SHP77 (cell line): ENCODE measurements at places on chromosomes 3 and 15.

DNA sequence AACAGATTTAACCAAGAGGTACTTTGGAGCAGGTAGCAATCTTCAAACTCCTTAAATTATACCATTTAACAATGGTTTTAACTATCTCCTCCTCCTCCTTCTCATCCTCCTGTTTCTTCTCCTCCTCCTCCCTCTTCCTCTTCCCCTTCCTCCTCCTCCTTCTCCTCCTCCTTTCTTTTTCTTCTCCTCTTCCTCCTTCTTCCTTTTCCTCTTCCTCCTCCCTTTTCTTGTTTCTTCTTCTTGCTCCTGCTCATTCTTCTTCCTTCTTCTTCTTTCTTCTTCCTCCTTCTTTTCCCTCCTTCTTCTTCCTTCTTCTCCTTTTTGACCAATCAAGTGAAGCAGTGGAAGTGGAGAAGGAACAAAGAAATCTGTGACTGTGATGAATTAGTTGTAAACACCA, 14.1 kb downstream of the PATL2 start:
- DNase-seq, result no peak

GRCh38 chr15:58522865-58523264, 91.1 kb downstream of the LIPC start:
- no peak for DNase-seq

DNA sequence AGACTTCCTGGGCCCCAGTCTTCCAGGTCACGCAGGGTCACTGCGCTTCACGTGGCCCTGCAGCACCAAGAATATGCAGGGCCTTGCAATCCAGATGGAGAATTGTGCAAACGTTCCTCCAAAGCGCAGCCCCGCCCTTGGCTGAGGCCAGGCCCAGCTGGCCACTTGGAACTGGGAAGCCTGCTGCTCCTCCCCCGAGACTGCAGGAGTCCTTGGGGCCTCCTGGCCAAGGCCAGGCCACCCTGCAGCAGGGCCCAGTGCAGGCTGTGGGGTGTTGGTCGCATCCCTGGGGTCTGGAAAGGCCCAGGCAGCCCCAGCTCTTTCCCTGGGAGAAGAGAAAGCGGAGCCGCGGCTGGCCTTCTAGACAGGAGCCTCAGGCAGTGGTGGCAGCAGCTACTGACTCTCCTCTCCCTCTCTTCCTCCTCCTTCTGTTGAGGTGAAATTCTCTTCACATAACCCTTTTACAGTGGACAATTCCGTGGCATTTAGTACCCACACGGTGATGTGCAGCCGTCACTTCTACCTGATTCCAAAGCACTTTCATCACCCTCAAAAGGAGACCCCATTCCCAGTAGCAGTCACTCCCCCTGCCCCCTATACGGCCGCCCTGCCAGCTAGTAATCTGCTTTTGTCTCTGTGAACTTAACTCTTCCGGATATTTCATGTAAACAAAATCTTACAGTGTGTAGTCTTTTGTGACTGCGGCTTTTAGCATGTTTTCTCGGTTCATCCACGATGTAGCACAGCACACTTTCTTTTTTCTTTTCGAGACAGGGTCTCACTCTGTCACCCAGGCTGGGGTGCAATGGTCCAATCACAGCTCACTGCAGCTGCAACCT, 103.9 kb downstream of the TMEM266 start:
- peak; percentile 23 for DNase-seq

DNA sequence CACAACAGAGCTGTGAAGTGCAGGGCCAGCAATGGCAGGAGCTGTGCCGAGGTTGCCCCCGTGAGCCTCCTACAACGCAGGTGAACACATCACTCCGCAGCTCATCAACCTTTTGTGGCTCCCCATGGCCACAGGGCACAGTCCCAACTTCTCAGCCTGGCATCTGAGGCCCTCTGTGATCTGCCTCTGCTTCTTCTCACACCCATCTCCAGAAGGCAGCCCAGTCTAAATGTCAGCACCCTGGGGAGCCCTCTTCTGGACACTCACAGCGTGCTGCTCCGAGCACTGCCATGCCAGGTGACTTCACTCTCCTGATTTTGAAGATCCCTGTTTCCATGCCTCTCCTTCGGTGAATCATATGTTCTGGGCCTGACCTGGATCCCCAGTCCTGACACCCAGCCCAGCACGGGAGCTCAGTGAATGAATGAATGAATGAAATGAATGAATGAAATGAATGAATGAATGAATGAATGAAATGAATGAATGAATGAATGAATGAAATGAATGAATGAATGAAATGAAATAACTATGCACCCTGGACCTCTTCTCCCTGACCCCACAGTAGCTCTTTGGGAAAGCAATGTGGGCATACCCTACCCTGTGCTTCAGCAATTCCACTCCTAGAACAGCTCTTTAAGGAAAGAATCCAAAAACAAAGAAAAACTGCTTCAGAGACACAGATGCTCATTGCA, 17.9 kb upstream of the SKIC8 start:
- DNase-seq, result peak; percentile 24

- DNase-seq, result no peak
Observed at GRCh38 chr3:183313351-183313750, 60.3 kb downstream of the B3GNT5 start.

- DNase-seq, result no peak
Observed at GRCh38 chr3:50487181-50487580, 16.3 kb downstream of the CACNA2D2 start.

DNA sequence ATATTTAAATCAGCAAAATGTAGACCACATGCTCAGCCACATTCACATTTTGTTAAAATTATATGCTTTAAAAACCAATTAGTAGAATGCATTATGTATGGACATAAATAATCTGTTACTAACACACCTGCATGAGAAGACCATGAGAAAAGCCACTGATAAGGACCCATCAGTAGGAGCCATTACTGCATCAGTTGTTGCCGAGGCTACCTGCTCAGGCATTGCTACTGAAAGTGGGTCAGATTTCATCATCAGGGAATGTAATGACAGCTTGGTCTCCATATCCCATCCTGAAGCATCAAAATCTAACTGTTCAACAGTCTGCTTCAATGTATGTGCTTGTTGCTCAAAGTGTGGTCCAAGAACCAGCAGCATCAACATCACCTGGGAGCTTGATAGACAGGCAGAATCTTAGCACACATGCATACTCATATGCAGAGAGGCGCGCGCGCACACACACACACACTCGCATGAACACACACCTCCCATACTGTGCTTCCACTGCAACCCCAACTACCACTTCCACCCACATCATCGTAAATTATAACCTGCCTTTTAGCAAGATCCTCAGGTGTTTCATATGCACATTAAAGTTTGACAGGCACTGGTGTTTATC, 72.4 kb upstream of the FOXB1 start:
- no peak for DNase-seq

DNA sequence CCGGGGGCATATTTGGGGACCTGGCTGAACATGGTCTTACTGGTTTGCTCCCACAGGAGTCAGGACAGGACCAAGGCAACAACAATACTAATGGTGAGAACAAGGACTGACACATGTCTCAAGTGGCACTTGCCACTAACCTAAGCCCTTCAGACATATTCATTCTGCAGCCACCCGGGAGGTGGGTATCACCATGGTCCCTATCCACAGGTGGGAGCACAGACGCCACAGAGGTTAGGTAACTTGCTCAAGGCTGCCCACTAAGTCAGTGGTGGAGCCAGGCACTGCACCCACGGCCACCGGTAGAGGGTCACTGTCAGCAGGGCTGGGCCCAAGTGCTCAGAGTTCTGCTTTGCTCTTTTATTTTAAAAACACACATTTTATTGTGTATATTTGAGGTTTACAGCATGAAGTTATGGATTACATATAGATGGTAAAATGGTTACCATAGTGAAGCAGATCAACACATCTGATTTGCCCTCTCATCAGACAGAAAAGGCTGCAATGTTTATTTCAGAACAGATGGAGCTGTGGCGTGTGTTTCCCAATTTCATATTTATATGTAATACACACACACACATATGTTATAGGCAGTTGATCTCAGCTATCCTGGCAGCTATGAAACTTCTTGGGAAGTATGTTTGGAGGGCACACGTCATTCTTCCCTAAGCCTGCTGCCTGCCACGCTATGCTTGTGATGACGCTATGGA, 30.0 kb upstream of the SLC41A3 start:
- peak; percentile 22 for DNase-seq

- DNase-seq, result no peak
Observed at GRCh38 chr15:68285259-68285980, 7.9 kb downstream of the FEM1B start.

DNA sequence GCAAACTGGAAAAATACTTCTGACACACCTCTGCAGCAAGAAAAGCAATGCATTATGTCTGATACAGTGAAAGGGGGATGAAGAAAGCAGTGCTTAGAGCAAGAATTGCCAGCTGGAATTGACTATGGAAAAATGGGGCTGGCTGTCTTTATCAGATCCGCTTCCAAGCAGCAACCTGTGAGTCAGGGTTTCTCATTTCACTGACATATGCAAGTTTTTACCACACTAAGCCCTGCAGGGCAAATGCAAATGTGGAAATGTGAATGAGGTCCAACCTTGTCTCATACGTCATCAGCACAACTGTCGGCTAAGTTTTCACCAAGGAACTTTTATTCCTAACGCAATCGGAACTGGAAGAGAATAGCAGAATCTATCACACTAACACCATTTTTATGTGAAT, 172.5 kb upstream of the GADL1 start:
- no peak for DNase-seq

- peak; percentile 10 for DNase-seq
Observed at GRCh38 chr15:76057332-76058000, 2.3 kb upstream of the TMEM266 start.

GRCh38 chr15:95644100-95644875, 686.2 kb upstream of the NR2F2 start:
- DNase-seq, result no peak

DNA sequence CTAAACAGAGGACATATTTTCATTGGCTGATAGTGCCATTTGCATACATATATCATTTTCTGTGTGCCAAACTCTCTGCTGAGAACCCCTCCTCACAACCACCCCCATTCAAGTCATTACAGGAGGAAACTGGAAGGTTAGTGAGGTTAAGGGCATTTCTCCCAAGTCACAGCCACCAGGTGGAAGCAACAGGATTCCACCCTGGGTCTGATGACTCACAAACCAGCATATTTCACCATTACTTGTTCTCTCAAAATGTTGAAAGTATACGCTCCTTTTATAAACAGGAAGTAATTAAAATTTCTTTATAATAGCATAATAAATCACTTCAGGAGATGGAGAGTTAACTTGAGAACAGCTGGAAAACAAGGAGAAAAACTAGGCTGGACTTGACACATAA, 398.6 kb upstream of the WNT5A start:
- no peak for DNase-seq

DNA sequence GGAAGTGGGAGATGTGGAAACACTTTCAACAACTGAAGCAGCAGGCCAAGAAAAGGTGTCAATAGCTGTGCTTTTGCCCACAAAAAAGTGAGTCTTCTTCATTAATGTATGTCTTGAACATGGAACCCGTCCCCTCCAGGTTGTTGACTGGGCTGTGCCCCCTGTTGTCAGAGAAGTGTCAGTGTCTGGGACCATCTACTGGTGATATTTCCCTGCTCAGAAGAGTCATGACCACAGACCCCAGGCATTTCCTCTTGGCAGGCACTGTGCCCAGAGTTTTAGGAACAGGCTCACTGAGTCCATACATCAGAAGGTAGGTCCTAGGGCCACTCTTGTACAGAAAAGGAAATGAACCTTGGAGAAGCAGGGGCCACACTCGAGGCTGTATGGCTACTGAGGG, 54.8 kb upstream of the LARS2 start:
- no peak for DNase-seq

GRCh38 chr3:25663869-25664811, 567 bp downstream of the TOP2B start:
- DNase-seq, result no peak

DNA sequence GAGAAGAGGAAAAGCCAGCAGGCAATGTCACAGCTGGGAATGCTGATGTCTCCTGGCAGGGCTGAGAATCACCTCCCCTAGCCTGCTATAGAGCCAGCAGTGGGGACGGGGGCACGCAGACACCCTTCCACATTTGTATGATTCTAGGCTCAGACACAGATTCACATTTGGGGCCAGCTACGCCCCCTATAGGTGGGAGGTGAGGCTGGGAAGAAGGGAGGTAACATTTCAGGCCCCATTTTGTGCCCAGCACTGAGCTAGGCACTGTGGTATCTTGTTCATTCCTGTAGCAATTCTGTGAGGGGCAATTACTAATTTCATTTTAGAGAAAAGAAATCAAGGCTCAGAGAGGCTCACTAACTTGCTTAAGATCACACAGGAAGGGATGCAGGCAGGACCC, 15.9 kb upstream of the ACAD9 start:
- DNase-seq, result no peak

- no peak for DNase-seq
Observed at GRCh38 chr3:10551821-10552630, 46.6 kb upstream of the ATP2B2 start.

DNA sequence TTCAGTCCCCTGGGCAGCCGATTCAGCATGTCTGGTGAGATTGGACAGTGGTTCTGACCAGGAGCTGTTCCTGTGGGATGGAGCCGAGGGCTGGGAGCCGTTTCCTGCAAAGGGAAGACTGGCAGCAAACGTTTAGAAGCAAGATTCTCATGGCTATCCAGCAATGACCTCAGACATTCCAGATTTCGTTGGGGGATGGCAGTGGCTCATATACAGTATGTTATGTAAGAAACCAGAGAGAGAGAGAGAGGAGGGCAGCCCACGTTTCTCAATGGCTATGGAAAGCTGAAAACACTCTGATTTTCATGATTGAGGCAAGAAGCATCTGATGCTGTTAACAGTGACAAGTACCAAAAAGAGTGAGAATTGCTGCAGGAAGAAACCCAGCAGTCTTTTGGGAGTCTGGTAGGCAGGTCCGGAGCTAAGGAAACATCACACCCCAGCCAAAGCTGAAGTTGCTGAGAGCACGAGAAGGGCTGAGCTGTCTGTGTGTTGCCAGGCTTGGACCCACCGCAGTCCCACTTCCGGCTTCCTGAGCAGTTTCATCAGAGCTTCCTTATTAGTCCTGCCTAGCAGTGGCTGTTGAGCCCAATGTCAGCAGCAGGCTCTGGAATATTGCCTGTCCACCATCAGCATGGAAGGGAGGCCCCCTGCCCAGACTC, 25.6 kb upstream of the VPS8 start:
- no peak for DNase-seq

- no peak for DNase-seq
Observed at GRCh38 chr3:46481636-46482035, 16.1 kb upstream of the RTP3 start.

DNA sequence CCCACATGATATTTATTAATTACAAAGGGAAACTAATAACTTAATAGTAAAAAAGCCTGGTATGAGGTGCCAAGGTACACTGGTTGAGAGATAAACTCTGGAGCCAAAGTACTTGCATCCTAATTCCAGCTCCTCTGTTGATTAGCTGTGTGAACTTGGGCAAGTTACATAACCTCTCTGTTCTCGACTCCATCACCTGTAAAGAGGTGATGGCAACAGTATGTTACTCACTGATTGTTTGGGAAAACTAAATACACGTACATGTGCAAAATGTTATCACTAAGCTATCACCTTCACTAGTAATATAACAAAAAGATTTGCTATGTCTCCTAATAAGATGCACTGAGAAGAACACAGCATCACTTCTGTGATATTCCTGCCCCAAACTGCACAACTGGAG, 206.4 kb downstream of the MEX3B start:
- no peak for DNase-seq
